CD4-positive, alpha-beta T cell (primary cell): ENCODE measurements at places on chromosomes 5 and 9. TPM values are rescaled to one million over a fixed set of nuclear protein-coding genes. Genes with fewer than 3 reads are reported as not detected.

The CRHBP gene
- total RNA-seq: not detected

The DAB2 gene
- total RNA-seq: 0.47 TPM

The OTP gene
- total RNA-seq: not detected

The MRPL50 gene
- 5.9 TPM for total RNA-seq

The SNCB gene
- not detected for total RNA-seq

The DAB2IP gene
- total RNA-seq: not detected

The CLIC3 gene
- total RNA-seq: 2.1 TPM

The ANP32B gene
- total RNA-seq: 192 TPM

The TSLP gene
- not detected for total RNA-seq

The MARCOL gene
- total RNA-seq: not detected

The C5orf52 gene
- not detected for total RNA-seq
